ENCODE measurements at places on chromosomes 3 and 15. TPM values are rescaled to one million over a fixed set of nuclear protein-coding genes. Genes with fewer than 3 reads are reported as not detected.

DNA sequence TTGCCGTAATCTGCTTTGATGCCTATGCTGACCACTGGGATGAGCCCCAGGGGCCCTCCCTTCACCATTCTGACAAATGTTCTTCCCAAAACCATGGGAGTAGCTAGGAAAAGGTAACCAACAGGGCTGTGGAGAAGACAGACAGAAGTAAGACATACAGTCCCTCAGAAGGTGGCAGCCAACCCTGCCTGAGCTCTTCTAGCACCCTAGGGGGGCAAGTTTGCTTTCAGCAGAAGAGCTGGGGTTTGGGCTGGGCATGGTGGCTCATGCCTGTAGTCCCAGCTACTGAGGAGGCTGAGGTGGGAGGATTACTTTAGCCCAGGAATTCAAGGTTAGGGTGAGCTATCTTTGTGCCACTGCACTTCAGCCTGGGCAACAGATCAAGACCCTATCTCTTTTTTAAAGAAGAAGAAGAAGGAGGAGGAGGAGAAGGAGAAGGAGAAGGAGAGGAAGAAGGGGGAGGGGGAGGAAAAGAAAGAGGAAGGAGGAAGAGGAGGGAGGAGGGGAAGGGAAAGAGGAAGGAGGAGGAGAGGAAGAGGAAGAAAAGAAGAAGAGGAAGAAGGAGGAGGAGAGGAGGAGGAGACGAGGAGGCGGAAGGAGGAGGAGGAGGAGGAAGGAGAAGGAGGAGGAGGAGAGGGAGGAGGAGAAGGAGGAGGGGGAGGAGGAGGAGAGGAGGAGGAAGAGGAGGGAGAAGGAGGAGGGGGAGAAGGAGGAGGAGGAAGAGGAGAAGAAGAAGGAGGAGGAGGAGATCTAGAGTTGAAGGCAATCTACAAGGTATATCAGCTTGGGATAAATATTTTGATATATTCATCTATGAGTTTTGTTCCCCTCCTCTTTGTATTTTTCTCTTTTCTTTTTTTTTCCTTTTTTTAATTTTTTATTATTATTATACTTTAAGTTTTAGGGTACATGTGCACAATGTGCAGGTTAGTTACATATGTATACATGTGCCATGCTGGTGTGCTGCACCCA is 44.9 kb upstream of the ABHD2 start:
- no peak for DNase-seq

- DNase-seq: no peak
Measured at GRCh38 chr3:138394156-138394555, 40.3 kb upstream of the ESYT3 start.

- DNase-seq: no peak
Measured at GRCh38 chr3:44058868-44059203, 182.8 kb upstream of the TOPAZ1 start.

DNA sequence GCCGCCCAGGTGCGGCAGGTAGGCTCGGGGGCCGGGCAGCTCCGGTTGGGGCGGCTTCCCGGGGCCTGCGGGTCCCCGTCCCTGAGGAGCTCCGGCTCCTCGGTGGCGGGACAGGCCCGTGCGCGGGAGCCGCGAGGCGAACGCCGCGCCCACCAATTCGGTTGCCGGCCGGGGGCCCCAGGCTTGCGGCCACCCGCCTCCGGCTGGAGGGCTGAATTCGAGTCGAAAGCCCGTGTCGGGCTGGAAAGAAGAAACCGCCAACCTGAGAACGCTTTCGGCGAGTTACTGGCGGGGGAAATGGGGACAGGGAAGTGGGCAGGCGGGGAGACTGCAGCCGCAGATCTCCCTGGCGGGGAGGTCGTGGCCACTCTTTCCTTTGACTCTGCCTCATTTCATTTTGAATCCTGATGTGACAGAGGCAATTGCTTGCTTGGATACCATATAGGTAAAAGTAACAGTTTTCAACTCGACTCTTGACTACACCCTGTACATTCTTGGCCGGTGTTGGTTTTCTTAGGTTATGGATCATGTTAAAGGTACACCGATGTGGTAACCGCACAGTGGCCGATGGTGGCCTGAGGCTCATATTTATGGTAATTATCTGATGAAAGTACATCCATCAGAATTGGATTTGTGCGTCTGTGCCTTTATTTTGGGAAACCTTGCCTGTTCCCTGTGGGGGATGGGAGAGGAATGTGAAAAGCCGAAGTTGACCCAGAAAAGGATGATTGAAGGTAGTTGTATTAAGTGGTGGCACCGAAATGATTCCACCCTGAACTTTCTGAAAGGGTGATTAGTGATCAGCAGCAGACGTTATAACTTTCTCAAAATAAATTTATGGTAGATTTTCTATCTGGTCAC is 1.7 kb downstream of the B3GNT5 start:
- DNase-seq: peak; percentile 28

GRCh38 chr3:154779571-154779970 is 300.5 kb upstream of the MME start:
- no peak for DNase-seq

DNA sequence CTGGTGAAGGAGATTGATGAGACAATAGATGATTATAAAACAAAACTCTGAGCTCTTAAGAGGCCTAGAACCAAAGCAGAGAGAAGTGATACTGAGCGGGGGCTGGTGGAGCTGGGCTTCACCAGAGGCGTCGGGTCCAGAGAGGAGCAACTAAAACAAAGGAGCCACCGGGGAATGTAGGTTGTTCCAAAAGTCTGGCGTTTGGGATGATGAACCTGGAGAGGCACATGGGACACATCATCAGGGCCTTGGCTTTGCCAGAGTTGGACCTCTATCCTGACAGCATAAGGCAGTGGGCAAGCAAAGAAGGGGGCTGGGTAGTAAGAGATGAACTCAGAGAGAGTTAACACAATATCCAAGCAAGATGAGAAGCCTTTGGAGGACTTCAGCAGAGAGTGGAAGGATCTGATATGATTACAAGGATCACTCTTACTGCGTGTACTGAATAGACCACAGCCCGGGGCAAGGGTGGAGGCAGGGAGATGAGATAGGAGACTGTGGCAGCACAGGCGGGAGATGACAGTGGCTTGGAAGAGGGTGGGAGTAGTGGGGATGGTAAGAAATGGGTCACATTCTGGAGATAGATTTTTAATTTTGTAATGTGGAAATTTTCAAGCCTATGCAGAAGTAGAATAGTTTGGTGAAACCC is 36.0 kb upstream of the RASA2 start:
- DNase-seq: no peak

DNA sequence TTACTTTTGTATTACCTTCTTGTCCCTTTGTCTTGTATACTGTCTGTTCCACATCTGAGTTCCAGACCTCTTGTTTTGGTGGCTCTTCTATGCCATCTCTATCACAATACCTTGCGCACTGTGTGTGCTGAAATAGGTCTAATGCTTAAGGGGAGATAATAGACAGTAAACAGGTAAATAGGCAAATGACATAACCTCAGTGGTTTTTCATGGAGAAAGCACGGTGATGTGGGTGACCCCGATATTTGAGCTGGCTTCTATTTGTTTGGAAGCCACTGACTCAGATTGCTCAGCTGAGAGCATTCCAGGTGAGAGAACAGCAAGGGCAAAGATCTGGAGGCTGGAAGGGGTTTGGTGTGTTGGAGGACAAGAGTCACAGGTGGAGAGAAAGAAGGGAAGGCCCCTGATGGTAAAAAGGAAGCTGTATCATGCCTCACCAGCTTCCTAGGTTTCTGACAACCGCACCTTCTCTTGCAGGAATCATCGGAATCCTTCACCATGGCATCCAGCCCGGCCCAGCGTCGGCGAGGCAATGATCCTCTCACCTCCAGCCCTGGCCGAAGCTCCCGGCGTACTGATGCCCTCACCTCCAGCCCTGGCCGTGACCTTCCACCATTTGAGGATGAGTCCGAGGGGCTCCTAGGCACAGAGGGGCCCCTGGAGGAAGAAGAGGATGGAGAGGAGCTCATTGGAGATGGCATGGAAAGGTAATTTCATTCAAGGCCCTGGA is 795 bp downstream of the MCM2 start:
- DNase-seq: no peak

- no peak for DNase-seq
Measured at GRCh38 chr3:112355307-112355687, 22.3 kb downstream of the CD200 start.

DNA sequence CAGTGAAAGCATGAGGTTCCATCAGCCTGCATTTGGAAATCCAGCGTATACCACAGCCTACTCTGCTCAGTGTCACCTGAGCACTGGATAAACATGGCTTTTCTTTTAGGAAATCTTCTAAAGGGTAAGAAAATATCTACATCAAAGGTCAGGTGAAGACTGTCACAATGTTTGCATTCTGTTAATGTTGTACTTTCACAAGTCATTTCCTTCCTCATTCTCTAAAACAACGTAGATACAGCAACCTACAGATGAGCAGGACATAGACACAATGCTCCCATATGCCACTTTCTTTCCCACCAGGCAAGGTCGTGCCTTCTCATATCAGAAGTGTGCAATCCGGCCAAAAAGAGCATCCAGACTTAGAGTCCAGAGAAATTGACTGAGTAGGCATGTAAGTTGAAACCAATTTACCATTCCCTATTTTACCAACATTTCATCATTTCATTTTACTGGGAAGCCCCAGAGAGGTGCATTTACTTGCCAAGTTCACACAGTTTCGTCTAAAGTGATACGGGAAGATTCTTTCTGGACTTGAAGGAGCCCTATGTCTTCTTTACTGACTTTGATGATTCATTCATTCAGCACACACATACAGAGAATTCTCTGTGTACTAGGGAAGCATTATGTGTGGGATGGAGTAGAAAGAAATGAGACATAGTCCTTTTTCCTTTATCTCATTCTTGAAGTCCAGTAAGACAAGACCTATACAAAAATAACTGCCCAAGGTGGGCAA is 30.6 kb upstream of the LPP start:
- no peak for DNase-seq

DNA sequence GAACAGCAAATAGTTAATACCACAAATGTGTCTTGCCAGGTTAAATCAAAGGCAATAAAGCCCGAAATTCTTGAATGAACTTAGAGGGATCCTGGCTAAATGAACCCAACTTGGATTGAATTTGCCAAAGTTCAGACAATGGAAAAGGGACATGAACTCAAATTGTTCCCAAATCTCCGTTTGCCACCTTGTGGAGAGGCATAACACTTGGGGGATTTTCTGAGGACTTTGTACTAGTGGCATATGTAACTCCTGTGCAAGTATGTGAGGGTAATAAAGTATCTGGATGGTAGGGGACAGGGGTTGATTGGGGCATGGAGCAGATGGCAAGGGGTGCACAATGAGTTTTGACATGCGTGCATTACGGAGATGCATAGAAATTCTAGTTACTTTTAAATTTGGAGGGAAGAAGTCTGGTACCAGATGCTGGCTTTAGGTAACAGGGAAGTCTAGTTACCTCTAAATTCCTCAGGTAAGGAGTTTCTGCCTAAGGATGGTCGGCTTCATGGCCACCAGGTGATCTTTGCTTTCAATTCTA is 1.2 kb upstream of the TCAIM start:
- DNase-seq: no peak

DNA sequence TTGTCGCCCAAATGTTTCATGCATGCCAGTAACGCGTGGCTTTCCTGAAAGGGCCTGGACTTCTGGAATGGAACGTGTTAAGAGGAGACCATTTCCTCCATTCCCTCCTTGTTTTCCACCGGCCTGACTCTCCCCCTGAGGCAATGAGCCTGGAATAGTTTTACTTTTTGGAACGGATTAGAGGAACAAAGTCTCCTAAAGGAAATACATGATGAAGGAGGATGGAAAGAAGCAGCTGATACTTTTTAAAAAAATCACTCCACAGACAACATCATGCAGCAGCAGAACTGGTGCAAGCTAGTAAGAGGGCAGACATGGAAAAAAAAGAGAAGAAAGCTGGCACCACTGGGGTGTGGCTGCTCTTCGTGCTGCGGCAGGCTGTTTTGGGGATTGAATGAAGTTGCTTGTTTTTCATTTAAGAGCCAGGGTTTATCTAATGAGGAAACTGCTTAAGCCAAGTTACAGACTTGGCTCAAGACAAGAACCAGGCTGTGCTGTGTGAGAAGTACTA is 3.6 kb upstream of the KBTBD12 start:
- DNase-seq: no peak

DNA sequence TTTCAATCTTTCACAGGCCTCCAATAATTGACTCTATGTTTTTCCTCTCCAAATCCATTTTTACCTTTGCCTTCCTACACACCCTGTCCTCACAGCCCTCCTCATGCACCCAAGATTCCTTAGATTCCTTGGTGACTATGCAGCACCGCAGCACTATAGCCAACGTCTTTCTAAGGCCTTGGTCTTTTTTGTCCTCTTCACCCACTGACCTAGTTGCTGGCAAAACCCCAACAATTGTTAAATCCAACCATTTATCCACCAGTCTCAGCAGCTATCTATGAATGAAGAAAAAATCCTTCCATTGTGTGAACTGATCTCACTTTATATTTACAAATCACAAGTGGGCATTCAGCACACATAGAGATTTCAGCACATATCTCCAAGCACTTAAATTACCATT is 203.9 kb downstream of the VGLL3 start:
- no peak for DNase-seq

DNA sequence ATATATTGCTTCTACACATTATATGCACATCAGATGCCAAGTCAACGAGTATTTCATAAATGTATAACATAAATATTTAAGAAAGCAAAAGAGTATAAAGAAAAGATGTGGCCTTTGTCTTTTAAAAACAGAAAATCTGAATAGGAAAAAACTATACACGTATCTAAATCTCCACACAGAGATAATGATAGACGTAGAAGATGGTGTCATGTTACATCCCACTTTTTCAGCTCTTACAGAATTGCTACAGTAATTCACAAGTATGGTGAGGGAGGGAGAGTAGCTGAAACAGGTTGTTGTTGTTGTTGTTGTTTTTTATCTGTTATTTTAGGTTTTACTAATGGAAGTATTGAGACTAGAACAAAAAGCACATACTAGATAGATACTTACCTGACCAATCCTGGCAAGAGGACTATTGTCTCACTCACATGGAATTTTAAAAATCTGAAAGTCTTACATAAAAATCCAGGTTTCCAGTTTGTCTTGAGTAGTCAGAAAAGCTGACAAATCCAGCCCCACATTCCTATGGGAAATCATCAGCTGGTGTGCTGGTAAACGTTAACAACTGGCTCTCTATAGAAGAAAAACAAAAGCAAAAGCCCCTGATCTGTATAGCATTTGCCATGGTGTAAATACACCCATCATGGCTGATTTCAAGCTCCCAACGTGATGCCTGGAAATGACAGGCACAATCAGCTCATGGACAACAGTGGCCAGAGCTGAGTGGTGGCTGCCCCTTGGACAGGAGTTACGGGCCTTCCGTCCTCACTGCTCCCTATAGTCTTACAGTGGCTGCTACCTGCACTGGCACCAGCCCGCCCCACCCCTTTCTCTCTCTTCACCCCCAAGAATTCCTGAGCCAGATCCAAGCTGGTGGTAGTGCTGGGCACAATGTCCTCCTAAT is 47.4 kb upstream of the VGLL4 start:
- DNase-seq: no peak

- DNase-seq: no peak
Measured at GRCh38 chr3:87973906-87974305, 84.9 kb downstream of the CGGBP1 start.

CHSY1 gene
- 58.3 TPM for total RNA-seq

FAM43A gene
- total RNA-seq: 3.3 TPM

ATP10A gene
- 17.8 TPM for total RNA-seq

ZNF774 gene
- 1.2 TPM for total RNA-seq

AADACL2 gene
- not detected for total RNA-seq

SEMA3B gene
- 2.3 TPM for total RNA-seq

PLCH1 gene
- 0.20 TPM for total RNA-seq

Measured in activated CD8-positive, alpha-beta T cell treated with anti-CD3 and anti-CD28 coated beads for 36 hours (primary cell).